ENCODE measurements at places on chromosomes 2 and 18.

- no peak for DNase-seq
Measured at GRCh38 chr2:145806546-145806945, 1286.6 kb upstream of the ZEB2 start.

DNA sequence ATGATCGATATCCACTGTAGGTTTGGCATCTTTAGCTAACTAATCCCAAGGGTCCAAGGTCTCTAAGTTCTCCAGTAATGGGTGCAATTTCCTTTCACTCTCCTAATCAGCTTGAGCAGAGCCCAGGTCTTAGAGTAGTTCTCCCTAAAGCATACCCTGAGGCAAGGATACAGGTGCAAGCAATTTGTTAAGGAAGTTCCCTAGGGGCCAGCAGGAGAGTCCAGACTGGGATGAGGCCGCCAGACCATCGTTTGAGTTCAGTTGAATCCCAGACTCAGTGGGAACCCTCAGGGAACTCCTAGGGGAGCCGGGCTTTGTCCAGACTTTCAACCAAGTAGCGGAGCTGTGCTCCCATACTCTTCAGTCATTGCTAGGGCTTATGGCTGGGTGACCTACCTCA is 835.4 kb upstream of the CDH2 start:
- no peak for DNase-seq

- no peak for DNase-seq
Measured at GRCh38 chr18:43758734-43759133, 481.4 kb upstream of the SYT4 start.

- no peak for DNase-seq
Measured at GRCh38 chr2:3377279-3377611, 373 bp downstream of the EIPR1 start.

- DNase-seq = no peak
Measured at GRCh38 chr2:163834841-163835240, 99.0 kb upstream of the FIGN start.

- DNase-seq = no peak
Measured at GRCh38 chr2:144548088-144548487, 28.2 kb upstream of the ZEB2 start.

- DNase-seq = no peak
Measured at GRCh38 chr18:32909798-32910561, 137.2 kb upstream of the KLHL14 start.

DNA sequence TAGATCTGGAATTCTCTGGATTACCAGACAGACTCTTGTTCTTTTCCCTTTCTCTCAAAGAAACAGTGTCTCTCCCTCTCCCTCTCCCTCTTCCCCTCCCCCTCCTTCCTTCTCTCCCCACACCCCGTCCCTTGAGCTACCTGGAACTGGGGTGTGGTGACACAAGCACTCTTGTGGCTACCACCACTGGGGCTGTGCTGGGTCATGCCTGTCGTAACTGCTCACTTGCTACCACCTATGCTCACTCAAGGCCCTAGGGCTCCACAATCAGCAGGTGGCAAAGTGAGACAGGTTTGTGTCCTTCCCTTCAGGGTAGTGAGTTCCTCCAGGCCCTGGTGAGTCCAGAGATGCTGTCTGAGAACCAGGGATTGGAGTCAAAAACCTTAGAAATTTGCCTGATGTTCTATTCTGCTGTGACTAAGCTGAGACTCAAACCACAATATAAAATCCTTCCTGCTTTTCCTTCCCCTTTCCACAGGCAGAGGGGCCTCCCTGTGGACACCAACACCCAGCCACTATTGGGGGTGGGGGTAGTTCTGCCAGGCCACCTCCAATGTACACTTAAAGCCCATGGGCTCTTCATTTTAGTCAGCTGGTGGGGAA is 70.8 kb downstream of the OXER1 start:
- no peak for DNase-seq

GRCh38 chr2:36357847-36358659 is 2.5 kb downstream of the CRIM1 start:
- DNase-seq = no peak

DNA sequence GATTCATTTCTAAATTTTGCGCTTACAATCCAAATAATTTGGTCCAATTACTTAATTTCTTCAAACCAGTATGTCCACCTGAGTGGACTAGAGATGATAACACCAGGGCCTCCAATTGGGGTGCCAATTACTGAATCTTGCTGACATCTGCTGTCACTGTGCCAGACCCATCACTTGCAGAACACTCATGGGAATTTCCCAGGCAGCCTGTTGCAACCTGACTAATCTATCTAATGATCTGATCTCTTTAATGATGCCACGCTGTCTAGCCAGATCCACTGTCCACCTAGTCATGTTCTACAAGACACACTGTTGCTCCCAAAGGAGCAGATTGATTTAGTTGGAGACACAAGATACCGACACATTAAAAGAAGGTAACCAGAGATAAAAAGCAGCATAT is 11.8 kb upstream of the LRP1B start:
- no peak for DNase-seq
